ENCODE measurements at places on chromosomes 11 and 22.

- no peak for DNase-seq
- no peaks in the 10 kb centered on the region for H3K4me1 ChIP-seq
- H3K4me3 ChIP-seq: no peak overlapping the region
- no peaks in the 10 kb centered on the region for H3K36me3 ChIP-seq
- no peaks in the 10 kb centered on the region for H3K27me3 ChIP-seq
- no peak overlapping the region for H3K27ac ChIP-seq
These were observed 40.0 kb upstream of the PRDM11 start for GRCh38 chr11:45106440-45106839.

GRCh38 chr11:87300640-87301380 is 263.1 kb downstream of the TMEM135 start:
- no peaks in the 10 kb centered on the region for H3K36me3 ChIP-seq
- H3K27ac ChIP-seq: no peak overlapping the region
- H3K27me3 ChIP-seq: no peaks in the 10 kb centered on the region
- no peaks in the 10 kb centered on the region for H3K4me1 ChIP-seq
- no peak for DNase-seq
- H3K4me3 ChIP-seq: no peak overlapping the region

- H3K36me3 ChIP-seq: no peaks in the 10 kb centered on the region
- no peak for DNase-seq
- no peak overlapping the region for H3K4me3 ChIP-seq
- H3K27ac ChIP-seq: no peak overlapping the region
- H3K4me1 ChIP-seq: no peaks in the 10 kb centered on the region
- H3K27me3 ChIP-seq: no peaks in the 10 kb centered on the region
These were observed 1115.0 kb downstream of the BRD1 start for GRCh38 chr22:48712558-48713271.

- no peaks in the 10 kb centered on the region for H3K36me3 ChIP-seq
- H3K4me3 ChIP-seq: no peak overlapping the region
- H3K4me1 ChIP-seq: peaks cover 3% of the 10 kb centered on the region
- no peak for DNase-seq
These were observed 54.7 kb upstream of the SLC6A5 start for GRCh38 chr11:20544603-20545237.

DNA sequence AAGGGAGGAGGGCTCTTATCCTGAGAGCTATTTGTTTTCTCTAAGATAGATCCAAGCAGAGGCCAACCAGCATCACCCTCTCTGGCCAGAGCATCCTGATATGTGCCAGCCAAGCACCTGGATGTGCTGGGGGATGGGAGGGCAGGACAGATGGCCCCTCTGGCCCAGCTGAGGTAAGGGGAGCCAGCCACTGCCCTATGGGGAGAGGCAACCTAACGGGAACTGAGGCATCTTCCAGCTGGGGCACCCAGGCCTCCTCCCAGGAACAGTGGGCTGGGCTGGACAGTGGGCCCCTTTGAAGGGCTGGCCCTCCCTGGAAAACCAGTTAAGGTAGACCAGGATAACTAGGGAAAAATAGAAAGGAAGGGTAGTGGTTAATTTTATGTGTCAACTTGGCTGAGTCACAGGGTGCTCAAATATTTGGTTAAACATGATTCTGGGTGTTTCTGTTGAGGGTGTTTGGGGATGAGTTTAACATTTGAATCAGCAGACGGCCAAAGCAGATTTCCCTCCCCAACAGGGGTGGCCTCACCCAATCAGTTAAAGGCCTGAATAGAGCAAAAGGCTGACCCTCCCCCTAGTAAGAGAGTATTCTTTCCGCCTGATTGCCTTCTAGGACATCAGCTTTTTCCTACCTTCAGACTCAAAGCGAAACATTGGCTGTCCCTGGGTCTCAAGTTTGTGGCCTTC is 595.1 kb downstream of the BUD13 start:
- no peak overlapping the region for H3K4me3 ChIP-seq
- no peaks in the 10 kb centered on the region for H3K36me3 ChIP-seq
- peaks cover 3% of the 10 kb centered on the region for H3K4me1 ChIP-seq
- H3K27ac ChIP-seq: no peak overlapping the region
- no peak for DNase-seq
- H3K27me3 ChIP-seq: no peaks in the 10 kb centered on the region

DNA sequence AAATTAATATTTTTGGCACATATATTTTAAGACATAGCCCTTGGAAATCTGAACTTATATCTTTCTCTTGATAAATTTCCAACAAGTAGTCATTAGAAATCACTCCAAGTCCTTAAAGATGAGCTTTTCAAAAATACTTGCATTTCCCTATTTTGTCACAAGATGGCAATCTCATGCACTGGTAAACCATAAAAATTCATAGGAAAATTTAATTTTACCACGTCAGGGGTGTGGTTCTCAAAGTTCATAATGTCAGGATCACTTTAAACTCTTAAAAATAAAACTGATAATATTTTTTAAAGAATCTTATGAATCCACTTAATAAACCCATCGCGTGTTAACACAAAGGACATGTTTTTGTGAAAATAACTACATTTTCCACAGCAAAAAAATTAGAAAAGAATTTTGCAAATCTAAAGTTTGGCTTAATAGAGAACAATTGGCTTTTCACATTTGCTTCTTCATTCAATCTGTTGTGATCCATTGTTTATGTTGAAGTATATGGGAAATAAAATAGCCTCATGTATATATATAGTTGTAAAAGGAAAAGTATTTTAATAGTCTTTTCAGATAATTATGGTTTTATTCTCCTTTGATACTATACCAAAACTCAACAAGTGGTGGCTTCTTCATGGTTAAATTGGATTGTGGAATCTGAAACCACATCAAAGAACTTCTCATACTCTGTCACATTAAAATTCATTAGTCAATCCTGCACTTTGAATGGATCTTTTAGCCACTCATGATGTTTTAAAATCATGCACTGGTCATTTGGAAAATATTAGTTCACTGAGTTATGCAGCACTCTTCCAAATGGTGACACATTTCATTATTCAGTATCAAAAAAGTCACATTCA is 169.1 kb downstream of the CADM1 start:
- no peaks in the 10 kb centered on the region for H3K27me3 ChIP-seq
- no peak for DNase-seq
- H3K4me1 ChIP-seq: no peaks in the 10 kb centered on the region

DNA sequence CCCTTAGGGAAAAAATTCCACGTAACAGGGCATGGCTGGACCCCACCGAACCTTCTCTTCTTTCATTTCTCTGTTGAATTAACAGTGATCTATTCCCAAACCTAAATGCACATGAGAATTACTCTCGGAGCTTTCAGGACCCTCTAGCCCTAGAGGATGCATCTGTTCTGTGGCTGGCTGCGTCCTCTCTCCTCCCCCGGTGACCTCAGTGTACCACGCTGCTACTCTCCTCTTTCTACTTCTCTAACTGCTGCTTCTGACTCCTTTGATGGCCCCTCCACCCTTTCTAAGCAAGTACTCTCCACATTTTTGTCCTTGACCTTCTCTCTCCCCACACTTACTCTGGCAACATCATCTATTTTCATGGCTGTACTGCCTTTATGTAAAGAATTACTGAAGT is 12.1 kb upstream of the APOA1 start:
- H3K27ac ChIP-seq: no peak overlapping the region
- H3K4me1 ChIP-seq: no peaks in the 10 kb centered on the region
- no peak overlapping the region for H3K4me3 ChIP-seq
- H3K27me3 ChIP-seq: no peaks in the 10 kb centered on the region
- H3K36me3 ChIP-seq: peaks cover 19% of the 10 kb centered on the region
- no peak for DNase-seq

GRCh38 chr11:33775832-33776470 is 1.6 kb upstream of the FBXO3 start:
- H3K27ac ChIP-seq: no peak overlapping the region
- H3K27me3 ChIP-seq: peaks cover 3% of the 10 kb centered on the region
- peaks cover 6% of the 10 kb centered on the region for H3K4me1 ChIP-seq
- no peaks in the 10 kb centered on the region for H3K36me3 ChIP-seq
- no peak for DNase-seq

- no peak overlapping the region for H3K27ac ChIP-seq
- no peaks in the 10 kb centered on the region for H3K4me1 ChIP-seq
- no peak for DNase-seq
- H3K4me3 ChIP-seq: no peak overlapping the region
- no peaks in the 10 kb centered on the region for H3K27me3 ChIP-seq
These were observed 5.3 kb downstream of the DMC1 start for GRCh38 chr22:38564669-38565068.

- H3K27me3 ChIP-seq: no peaks in the 10 kb centered on the region
- no peak for DNase-seq
- H3K4me3 ChIP-seq: no peak overlapping the region
- no peak overlapping the region for H3K27ac ChIP-seq
- H3K36me3 ChIP-seq: no peaks in the 10 kb centered on the region
- H3K4me1 ChIP-seq: 0 out of 2 replicates have a peak, but pooled peaks cover 5% of the 10 kb centered on the region
These were observed 14.0 kb upstream of the LRRC32 start for GRCh38 chr11:76684516-76684915.

GRCh38 chr11:29623144-29623722 is 393.6 kb downstream of the KCNA4 start:
- H3K4me3 ChIP-seq: no peak overlapping the region
- peak; percentile 75 for DNase-seq
- no peaks in the 10 kb centered on the region for H3K27me3 ChIP-seq
- H3K4me1 ChIP-seq: no peaks in the 10 kb centered on the region
- H3K36me3 ChIP-seq: no peaks in the 10 kb centered on the region

GRCh38 chr11:62671236-62671607 is 251 bp upstream of the UQCC3 start:
- no peak overlapping the region for H3K27ac ChIP-seq
- peaks cover 2% of the 10 kb centered on the region for H3K4me1 ChIP-seq
- peak overlapping the region; percentile 93 for H3K4me3 ChIP-seq
- no peak for DNase-seq
- H3K27me3 ChIP-seq: no peaks in the 10 kb centered on the region

- peak; percentile 45 for DNase-seq
- H3K4me1 ChIP-seq: no peaks in the 10 kb centered on the region
- H3K27me3 ChIP-seq: no peaks in the 10 kb centered on the region
- H3K36me3 ChIP-seq: no peaks in the 10 kb centered on the region
- no peak overlapping the region for H3K27ac ChIP-seq
- no peak overlapping the region for H3K4me3 ChIP-seq
These were observed 942.3 kb downstream of the NTM start for GRCh38 chr11:132312701-132313111.

GRCh38 chr11:11923828-11924227 is 82.1 kb downstream of the USP47 start:
- H3K4me1 ChIP-seq: no peaks in the 10 kb centered on the region
- H3K36me3 ChIP-seq: no peaks in the 10 kb centered on the region
- DNase-seq: no peak
- no peak overlapping the region for H3K27ac ChIP-seq

GRCh38 chr22:38852522-38852921 is 8.7 kb upstream of the NPTXR start:
- H3K4me3 ChIP-seq: no peak overlapping the region
- H3K4me1 ChIP-seq: no peaks in the 10 kb centered on the region
- no peaks in the 10 kb centered on the region for H3K27me3 ChIP-seq
- no peak for DNase-seq
- no peak overlapping the region for H3K27ac ChIP-seq
- H3K36me3 ChIP-seq: no peaks in the 10 kb centered on the region

DNA sequence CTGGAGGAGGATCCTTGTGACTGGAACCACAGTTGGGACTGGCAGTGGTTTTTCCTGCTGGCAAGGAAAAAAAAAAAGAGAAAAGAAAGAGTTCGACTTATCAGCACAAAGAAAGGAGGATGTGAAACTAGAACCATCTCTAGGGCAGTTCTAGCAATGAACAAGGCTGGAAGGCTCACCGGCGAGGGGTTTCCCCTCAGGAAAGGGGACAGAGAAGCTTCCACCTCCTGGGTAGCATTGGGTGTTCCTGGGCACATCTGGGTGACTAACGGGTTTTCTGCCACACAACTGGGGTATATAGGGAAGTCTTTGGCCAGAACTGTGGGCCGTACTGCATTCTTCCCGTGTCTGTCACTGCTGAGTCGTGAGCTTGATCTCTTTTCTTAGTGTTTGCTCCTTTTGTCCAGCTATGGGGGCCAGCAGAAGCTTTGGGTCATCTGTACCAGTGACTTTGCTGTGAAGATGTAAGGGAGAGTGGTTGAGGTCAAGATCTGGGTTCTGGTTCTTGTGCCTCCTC is 109.4 kb upstream of the OR4B1 start:
- H3K36me3 ChIP-seq: no peaks in the 10 kb centered on the region
- no peak overlapping the region for H3K27ac ChIP-seq
- DNase-seq: no peak
- H3K4me3 ChIP-seq: no peak overlapping the region
- H3K4me1 ChIP-seq: peaks cover 4% of the 10 kb centered on the region

DNA sequence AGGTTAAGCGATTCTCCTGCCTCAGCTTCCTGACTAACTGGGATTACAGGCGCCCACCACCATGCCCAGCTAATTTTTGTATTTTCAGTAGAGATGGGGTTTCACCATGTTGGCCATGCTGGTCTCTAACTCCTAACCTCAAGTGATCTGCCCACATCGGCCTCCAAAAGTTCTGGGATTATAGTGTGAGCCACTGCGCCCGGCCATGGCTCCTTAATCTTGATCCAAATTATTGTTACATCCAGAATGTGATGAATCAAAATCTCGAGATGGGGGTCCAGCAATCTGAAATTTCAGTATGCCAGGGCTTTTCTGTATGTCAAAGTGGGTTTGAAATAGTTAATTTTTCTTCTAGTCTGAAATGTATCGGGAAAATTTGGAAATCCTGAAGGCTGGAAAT is 3.7 kb downstream of the RPL27A start:
- H3K27ac ChIP-seq: no peak overlapping the region
- H3K36me3 ChIP-seq: peaks cover 23% of the 10 kb centered on the region
- no peaks in the 10 kb centered on the region for H3K27me3 ChIP-seq
- H3K4me3 ChIP-seq: no peak overlapping the region
- no peak for DNase-seq
- H3K4me1 ChIP-seq: peaks cover 2% of the 10 kb centered on the region

DNA sequence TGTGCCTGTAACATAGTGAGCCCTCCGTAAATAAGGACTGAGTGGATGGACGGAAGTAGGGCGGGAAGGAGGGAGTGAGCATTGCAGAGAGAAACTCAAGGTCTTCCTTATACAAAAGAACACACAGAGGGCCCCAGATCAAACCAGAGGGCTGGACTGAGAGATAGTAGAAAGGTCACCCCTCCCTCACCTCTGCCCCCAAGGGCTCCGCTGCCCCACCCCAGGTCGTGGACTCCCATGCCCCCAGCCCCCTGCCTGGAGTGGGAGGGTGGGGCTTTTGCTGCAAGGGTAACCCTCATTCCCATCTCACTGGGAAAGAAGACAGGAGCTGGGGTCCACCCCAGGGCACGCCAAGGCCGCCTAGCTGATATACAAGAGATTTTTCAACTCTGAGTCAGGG is 157.0 kb downstream of the MN1 start:
- DNase-seq: no peak
- H3K4me1 ChIP-seq: no peaks in the 10 kb centered on the region
- H3K27me3 ChIP-seq: no peaks in the 10 kb centered on the region
- no peak overlapping the region for H3K27ac ChIP-seq
- H3K4me3 ChIP-seq: no peak overlapping the region

DNA sequence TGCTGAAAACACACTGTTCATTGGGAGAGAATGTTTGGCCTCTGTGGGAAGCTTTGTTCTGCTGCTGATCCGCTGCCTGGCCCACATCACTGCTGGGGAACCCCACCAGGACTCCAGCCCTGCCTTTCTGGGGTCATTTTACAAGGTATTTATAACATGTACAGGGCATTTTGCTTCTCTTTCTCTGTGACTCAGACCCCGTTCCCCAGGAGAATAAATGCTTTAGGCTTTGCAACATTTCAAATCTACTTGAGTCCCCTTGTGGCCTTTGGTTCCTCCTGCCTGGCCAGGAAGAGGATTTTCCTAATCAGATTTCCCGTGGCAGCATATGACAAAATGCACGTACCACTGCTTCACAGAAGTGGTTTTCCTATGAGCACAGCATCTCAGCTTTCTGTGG is 43.0 kb downstream of the BTG4 start:
- no peaks in the 10 kb centered on the region for H3K27me3 ChIP-seq
- H3K4me3 ChIP-seq: no peak overlapping the region
- H3K36me3 ChIP-seq: no peaks in the 10 kb centered on the region
- DNase-seq: no peak
